ENCODE measurements at places on chromosomes 12 and 14.

GRCh38 chr14:40099316-40099715 lies 667.1 kb upstream of the FBXO33 start:
- no peaks in the 10 kb centered on the region for H3K36me3 ChIP-seq
- H3K4me1 ChIP-seq: no peaks in the 10 kb centered on the region
- H3K4me3 ChIP-seq: no peak overlapping the region
- H3K27me3 ChIP-seq: no peaks in the 10 kb centered on the region

GRCh38 chr14:101476916-101477553 lies 84.3 kb upstream of the DIO3 start:
- no peak overlapping the region for H3K4me3 ChIP-seq
- no peaks in the 10 kb centered on the region for H3K36me3 ChIP-seq
- H3K4me1 ChIP-seq: peaks cover 4% of the 10 kb centered on the region
- no peak for DNase-seq

DNA sequence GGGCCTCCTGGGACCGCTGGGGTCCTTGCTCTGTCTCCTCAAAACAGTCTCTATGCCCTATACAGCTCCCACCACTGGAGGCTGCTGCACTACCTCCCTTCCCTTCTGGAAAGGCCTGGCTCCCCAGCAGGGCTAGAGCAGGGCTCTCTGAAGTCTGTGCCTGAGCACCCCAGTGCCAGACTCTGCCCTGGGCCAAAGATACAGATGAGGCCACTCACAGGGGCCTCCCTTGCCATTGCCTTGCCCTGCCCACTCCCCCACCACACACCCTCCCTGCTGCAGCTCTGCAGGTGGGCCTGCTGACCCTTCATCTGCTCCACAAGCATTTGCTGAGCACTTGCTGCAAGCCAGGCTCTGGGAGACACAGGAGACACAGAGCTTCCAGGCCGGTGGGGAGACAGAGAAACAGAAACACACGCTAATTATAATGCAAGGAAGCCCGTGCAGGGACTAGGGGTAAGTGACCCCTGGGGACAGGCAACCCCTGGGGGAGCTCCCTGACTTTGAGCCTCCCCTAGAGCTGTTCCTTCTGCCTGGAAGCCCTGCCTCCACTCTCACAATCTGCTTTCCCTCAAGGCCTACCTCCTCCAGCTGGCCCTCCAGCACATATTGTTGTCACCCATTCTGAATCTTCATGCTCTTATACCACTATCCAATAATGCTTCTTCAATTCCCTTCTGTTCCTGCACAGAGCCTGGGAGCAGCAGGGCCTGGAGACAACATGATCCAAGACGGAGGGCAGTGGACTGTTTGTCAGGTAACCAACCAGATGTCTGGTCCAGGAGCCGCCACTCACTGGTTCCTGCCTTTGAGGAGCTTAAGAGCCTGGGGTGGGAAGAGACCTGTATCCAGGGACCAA lies 32.6 kb upstream of the PNMA1 start:
- peaks cover 81% of the 10 kb centered on the region for H3K4me1 ChIP-seq
- H3K36me3 ChIP-seq: no peaks in the 10 kb centered on the region
- H3K27ac ChIP-seq: peak overlapping the region; percentile 96
- no peaks in the 10 kb centered on the region for H3K27me3 ChIP-seq

- H3K27me3 ChIP-seq: no peaks in the 10 kb centered on the region
- H3K4me1 ChIP-seq: peaks cover 42% of the 10 kb centered on the region
- no peak overlapping the region for H3K4me3 ChIP-seq
- no peak for DNase-seq
These were observed 129.5 kb downstream of the ETV6 start for GRCh38 chr12:11778713-11779685.

GRCh38 chr12:97300891-97301290 lies 161.7 kb upstream of the RMST start:
- H3K27me3 ChIP-seq: peaks cover 19% of the 10 kb centered on the region
- no peak overlapping the region for H3K27ac ChIP-seq
- H3K4me3 ChIP-seq: no peak overlapping the region
- H3K4me1 ChIP-seq: no peaks in the 10 kb centered on the region
- no peak for DNase-seq

GRCh38 chr12:22284871-22285270 lies 49.6 kb downstream of the ST8SIA1 start:
- H3K4me3 ChIP-seq: no peak overlapping the region
- H3K4me1 ChIP-seq: peaks cover 24% of the 10 kb centered on the region
- no peak for DNase-seq
- peaks cover 4% of the 10 kb centered on the region for H3K36me3 ChIP-seq
- H3K27ac ChIP-seq: no peak overlapping the region

DNA sequence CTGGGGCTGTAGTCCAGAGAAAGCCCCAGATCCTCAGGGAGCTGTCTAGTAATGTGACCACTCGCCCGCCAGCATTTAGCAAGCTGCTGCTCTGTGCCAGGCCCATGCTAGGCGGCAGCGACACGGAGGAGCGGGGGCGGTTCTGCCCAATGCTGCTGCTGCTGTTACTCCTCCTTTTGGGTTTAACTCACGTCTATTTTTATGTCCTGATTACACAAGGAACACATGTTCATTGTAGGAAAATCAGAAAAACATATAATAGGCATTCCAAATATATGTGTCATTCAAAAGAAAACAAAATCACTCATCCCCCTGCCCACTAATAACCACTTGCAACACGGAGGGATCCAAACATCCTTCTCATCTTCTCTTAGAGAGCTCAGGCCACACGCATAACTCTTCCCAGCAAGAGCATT lies 30.4 kb downstream of the CCDC92 start:
- H3K27me3 ChIP-seq: no peaks in the 10 kb centered on the region
- H3K27ac ChIP-seq: no peak overlapping the region
- H3K36me3 ChIP-seq: peaks cover 8% of the 10 kb centered on the region
- no peak overlapping the region for H3K4me3 ChIP-seq
- peaks cover 25% of the 10 kb centered on the region for H3K4me1 ChIP-seq
- no peak for DNase-seq

DNA sequence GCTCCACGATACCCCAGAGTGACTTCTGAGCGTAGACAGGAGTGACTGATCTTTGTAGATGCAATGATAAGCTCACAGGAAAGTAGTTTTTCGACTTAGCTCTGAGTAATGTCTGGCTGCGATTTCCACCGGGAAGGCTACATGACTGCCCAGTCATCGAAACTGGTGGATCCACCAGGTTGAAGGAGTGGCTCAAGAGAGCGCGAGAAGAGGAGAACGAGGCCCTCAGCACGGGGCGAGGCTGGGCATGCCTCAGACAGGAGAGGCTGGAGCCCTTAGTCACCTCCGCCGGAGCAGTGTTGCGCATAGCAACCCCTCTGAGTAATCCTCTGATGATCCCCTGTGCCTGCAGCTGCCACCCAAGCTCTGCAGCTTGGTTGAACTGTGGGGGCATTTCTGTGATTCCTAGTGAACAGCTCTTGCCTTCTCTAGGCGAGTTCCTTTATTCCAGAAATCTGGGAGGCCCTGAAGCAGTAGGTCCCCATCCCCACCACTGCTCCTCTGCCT lies 25.6 kb downstream of the ELK3 start:
- peak overlapping the region; percentile 90 for H3K27ac ChIP-seq
- H3K4me1 ChIP-seq: peaks cover 51% of the 10 kb centered on the region
- H3K36me3 ChIP-seq: peaks cover 2% of the 10 kb centered on the region
- DNase-seq: no peak
- H3K4me3 ChIP-seq: peak overlapping the region; percentile 36

- DNase-seq: no peak
- H3K36me3 ChIP-seq: no peaks in the 10 kb centered on the region
- no peaks in the 10 kb centered on the region for H3K27me3 ChIP-seq
- H3K27ac ChIP-seq: no peak overlapping the region
These were observed 257.0 kb upstream of the MGAT4C start for GRCh38 chr12:86513226-86513625.

GRCh38 chr12:5437182-5437583 lies 5.3 kb downstream of the NTF3 start:
- H3K4me1 ChIP-seq: no peaks in the 10 kb centered on the region
- no peak for DNase-seq
- no peak overlapping the region for H3K4me3 ChIP-seq

- peaks cover 6% of the 10 kb centered on the region for H3K27me3 ChIP-seq
- no peak overlapping the region for H3K4me3 ChIP-seq
- H3K36me3 ChIP-seq: no peaks in the 10 kb centered on the region
- no peak overlapping the region for H3K27ac ChIP-seq
- DNase-seq: no peak
These were observed 11.3 kb downstream of the FGF6 start for GRCh38 chr12:4434301-4434700.

DNA sequence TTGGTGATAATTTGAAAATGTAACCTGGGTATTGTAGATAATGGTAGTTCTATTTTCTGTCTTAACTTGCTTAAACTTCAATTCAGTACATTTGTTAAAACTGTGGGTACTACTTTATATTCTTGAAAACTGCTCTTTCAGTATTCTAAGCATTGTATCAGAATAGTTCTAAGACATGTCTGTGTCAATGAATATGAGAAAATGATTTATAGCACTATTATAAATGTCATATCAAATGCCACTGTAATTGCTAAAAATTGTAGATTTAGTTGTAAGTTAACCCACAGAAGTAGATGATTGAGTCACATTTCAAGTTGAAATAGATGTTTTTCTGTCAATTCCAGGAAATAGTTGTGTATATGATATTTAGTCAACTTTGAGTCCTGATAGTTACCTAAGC lies 2.4 kb downstream of the NAA30 start:
- peaks cover 20% of the 10 kb centered on the region for H3K4me1 ChIP-seq
- H3K27ac ChIP-seq: peak overlapping the region; percentile 99
- no peaks in the 10 kb centered on the region for H3K27me3 ChIP-seq

- H3K27me3 ChIP-seq: peaks cover 82% of the 10 kb centered on the region
- H3K4me3 ChIP-seq: no peak overlapping the region
- H3K27ac ChIP-seq: no peak overlapping the region
- H3K36me3 ChIP-seq: peaks cover 4% of the 10 kb centered on the region
- no peaks in the 10 kb centered on the region for H3K4me1 ChIP-seq
These were observed 47.6 kb upstream of the ASPG start for GRCh38 chr14:104037903-104038302.

GRCh38 chr14:69013943-69014782 lies 35.1 kb upstream of the ACTN1 start:
- no peak overlapping the region for H3K4me3 ChIP-seq
- peaks cover 2% of the 10 kb centered on the region for H3K4me1 ChIP-seq
- no peak for DNase-seq

DNA sequence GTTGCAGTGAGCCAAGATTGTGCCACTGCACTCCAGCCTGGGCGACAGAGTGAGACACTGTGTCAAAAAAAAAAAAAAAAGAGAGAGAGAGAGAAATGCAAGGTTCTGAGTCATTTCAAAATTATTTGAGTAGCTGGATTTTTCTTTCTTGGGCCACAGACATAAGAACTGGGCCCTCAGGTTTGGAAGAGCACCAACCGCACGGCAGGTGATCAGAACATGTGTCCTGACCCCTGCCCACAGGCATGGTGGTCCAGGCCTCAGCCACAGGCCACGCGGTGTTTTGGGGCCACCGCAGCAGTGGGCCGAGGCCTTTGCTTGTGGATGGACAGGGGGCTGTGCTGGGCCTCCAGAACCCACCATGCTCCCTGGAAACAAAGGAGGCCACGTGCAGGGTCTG lies 126.7 kb downstream of the CALM1 start:
- H3K4me3 ChIP-seq: no peak overlapping the region
- DNase-seq: no peak
- H3K27ac ChIP-seq: no peak overlapping the region

- H3K27ac ChIP-seq: no peak overlapping the region
- DNase-seq: no peak
- no peaks in the 10 kb centered on the region for H3K27me3 ChIP-seq
- peaks cover 43% of the 10 kb centered on the region for H3K4me1 ChIP-seq
These were observed 4.9 kb downstream of the HNRNPA1 start for GRCh38 chr12:54285150-54286041.

DNA sequence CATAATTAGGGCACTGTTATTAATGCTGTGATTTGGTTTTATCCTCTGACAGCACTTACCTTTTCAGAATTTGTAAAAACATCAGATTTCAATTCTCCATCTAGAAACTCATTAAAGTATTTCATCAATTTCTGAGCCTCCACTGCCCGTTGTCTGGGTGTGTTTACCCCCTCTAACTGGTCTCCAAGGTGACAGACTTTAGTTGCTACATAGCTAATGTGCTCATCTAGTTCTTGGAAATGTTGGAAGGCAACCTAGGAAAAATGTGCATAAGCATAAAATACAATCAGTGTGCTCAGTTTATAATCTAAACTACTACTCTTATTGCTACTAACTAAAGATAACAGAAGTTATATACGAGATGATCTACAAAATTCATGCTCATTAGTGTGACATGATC lies 24.6 kb downstream of the EXOC5 start:
- H3K27me3 ChIP-seq: no peaks in the 10 kb centered on the region
- peaks cover 2% of the 10 kb centered on the region for H3K4me1 ChIP-seq
- H3K4me3 ChIP-seq: no peak overlapping the region

GRCh38 chr12:20507056-20507455 lies 138.7 kb downstream of the PDE3A start:
- no peak overlapping the region for H3K27ac ChIP-seq
- H3K36me3 ChIP-seq: no peaks in the 10 kb centered on the region
- H3K4me3 ChIP-seq: no peak overlapping the region
- DNase-seq: no peak

- H3K36me3 ChIP-seq: no peaks in the 10 kb centered on the region
- peaks cover 27% of the 10 kb centered on the region for H3K4me1 ChIP-seq
- H3K4me3 ChIP-seq: peak overlapping the region; percentile 66
- DNase-seq: no peak
- H3K27me3 ChIP-seq: no peaks in the 10 kb centered on the region
- peak overlapping the region; percentile 86 for H3K27ac ChIP-seq
These were observed 5.2 kb downstream of the IRF2BPL start for GRCh38 chr14:77023001-77023996.

GRCh38 chr12:48580831-48581230 lies 11.0 kb upstream of the LALBA start:
- no peak for DNase-seq
- H3K4me3 ChIP-seq: no peak overlapping the region
- peaks cover 5% of the 10 kb centered on the region for H3K4me1 ChIP-seq
- H3K27ac ChIP-seq: no peak overlapping the region
- peaks cover 1% of the 10 kb centered on the region for H3K36me3 ChIP-seq

DNA sequence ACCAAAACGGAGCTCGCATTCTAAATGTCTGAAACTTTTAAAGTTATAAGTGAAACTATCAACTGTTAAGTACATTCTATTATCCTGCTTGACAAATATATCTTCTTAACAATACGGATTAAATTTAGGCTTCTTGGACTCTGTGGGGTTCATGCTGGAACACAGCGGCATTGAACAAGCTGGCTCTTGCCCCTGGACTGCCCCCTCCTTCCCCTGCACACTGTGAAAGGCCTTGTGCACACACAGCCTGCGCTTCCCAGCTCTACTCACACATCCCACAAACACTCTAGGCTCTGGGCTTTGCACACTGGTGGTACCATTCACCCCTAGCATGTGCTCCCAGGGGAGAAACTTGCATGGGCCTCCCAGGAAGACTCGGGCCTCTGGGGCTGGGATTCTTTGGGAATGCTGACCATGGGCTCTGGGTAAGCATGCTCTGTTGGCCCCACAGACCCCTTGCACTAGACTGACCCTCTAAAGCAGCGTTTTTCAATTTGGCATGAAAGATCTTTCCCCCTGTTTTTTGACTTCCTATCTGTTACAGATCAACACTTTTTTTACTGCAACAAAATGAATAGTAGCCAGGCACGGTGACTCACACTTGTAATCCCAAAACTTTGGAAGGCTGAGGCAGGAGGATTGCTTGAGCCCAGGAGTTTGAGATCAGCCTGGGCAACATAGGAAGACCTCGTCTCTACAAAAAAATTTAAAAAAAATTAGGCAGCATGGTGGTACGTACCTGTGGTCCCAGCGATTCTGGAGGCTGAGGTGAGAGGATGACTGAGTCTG lies 96.2 kb upstream of the CPM start:
- H3K36me3 ChIP-seq: peaks cover 3% of the 10 kb centered on the region
- H3K4me3 ChIP-seq: no peak overlapping the region
- no peak overlapping the region for H3K27ac ChIP-seq
- H3K27me3 ChIP-seq: peaks cover 28% of the 10 kb centered on the region
- no peaks in the 10 kb centered on the region for H3K4me1 ChIP-seq

GRCh38 chr12:26723379-26724308 lies 109.3 kb downstream of the ITPR2 start:
- peaks cover 4% of the 10 kb centered on the region for H3K36me3 ChIP-seq
- no peaks in the 10 kb centered on the region for H3K27me3 ChIP-seq
- no peak for DNase-seq
